ENCODE measurements at places on chromosomes 5 and 9.

- no peak for DNase-seq
Observed at GRCh38 chr5:119021149-119021732, 32.9 kb upstream of the DTWD2 start.

GRCh38 chr5:354581-355378 is 33.3 kb downstream of the AHRR start:
- no peak for DNase-seq

- DNase-seq, result no peak
Observed at GRCh38 chr5:173829826-173830225, 58.3 kb upstream of the CPEB4 start.

DNA sequence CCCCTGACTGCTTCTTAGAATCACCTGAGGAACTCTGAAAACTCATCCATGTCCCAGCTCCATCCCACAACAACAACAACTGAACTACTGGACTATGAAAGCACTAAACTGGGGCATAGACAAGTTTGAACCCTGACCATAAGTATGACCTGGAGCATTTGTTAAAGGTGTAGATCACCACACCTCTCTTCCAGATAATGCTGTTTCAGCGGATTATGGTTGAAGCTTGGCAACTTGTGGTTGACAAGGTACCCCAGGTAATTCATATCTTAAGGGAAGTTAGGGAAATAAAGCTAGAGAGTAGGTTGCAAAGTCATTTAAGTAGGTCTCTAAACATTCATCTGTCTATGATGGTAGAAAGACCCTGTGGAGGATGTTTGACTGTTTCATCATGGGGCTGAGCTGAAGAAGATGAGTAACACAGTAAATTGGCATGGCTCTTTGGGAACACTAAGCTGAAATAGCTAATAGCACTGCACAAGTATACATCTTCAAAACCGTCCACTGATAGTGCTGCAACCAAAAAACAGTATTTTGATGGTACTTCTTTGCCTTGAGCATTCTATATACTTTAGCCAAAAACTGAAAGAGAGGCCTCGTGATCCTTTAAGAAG is 80.2 kb downstream of the TMEM174 start:
- no peak for DNase-seq

- DNase-seq, result no peak
Observed at GRCh38 chr9:120841930-120842684, 615 bp downstream of the PSMD5 start.

GRCh38 chr9:135287627-135288026 is 192.0 kb upstream of the PPP1R26 start:
- DNase-seq, result no peak

GRCh38 chr9:118529210-118529609 is 825.0 kb downstream of the TLR4 start:
- no peak for DNase-seq

- DNase-seq, result no peak
Observed at GRCh38 chr5:6837519-6838110, 124.4 kb downstream of the TENT4A start.

- DNase-seq, result no peak
Observed at GRCh38 chr5:159819591-159820411, 96.5 kb upstream of the ADRA1B start.

DNA sequence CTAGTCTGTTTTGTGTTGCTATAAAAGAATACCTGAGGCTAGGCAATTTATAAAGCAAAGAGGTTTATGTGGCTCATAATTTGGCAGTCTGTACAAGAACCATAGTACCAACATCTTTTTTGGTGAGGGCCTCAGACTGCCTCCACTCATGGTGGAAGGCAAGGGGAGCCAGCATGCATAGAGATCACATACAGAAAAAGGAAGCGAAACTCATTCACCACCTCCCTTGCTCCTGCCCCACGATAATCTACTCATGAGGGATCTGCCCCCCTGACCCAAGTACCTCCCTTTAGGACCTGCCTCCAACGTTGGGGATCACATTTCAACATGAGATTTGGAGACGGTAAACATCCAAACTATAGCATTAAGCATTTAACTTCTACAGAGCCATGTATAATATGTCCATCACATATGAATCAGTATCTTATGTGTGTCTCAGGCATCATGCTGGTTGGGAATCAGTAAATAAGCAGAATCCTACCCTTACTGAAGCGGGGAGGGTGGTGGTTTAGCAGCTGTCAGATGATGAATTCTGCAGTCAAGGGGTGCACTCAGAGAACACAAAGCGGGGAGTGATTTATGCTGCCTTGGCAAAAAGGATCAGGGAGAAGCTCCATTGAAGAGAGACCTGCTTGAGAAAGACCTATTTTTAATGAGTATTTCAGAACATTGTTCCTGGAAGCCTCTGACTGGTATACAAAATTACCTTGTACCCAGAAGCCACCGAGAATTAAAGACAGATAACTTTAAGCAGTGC is 34.8 kb downstream of the HMGXB3 start:
- DNase-seq, result no peak

DNA sequence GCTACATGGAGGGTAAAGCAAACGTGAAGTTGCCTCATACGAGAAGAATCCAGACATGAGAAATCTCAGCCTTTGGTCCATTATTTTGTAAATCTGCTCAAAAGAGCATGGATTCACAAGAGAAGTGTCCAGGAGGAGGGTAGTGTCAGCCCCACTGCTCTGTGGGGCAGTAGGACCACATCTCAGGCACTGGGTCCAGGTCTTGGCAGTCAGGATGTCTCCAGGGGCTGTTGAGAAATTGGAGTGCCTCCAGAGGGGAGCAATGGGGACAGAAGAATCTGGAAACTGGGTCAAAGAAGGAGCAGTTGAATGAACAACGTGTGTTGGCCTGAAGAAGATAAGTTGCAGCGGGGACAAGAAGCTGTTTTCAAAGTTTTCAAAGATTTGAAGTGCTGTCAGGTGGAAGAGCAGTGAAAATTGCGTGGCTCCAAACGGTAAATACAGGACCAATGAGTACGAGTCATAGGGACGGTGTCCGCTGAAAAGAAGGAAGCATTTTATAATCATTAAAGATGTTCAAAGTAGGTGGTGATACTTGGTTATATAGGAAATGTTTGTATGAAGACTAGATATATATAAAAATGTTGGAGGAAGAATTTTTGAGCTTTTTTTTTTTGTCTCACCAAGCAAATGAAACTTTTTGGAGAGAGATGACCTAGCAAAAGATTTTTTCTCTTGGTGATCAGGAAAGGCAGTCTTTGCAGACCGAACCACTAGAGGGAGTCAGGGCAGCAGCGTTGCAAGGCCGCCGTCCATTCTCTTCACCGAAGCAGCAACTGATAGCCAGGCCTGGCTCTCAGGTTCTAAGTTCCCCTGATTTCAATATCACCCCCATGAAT is 57.1 kb upstream of the ZBED3 start:
- DNase-seq, result peak; percentile 70

- peak; percentile 73 for DNase-seq
Observed at GRCh38 chr9:91711755-91712601, 238.1 kb downstream of the ROR2 start.

DNA sequence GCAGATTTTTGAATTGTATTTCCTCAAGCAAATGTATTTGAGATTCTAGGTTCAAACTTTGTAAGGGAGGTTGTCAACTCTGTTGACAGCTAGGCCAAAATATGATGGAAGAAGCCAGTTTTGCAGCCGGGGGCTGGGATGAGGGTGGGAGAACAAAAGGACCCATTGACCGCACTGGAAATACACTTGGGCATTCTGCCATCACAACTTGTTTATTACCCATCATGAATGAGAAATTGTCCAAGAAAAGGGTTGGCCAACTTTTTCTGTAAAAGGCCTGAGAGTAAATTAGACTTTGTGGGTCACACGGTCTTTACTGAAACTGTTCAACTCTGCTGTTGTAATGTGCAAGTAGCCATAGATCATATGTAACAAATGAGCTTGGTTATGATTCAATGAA is 221.3 kb upstream of the KLF9 start:
- no peak for DNase-seq

DNA sequence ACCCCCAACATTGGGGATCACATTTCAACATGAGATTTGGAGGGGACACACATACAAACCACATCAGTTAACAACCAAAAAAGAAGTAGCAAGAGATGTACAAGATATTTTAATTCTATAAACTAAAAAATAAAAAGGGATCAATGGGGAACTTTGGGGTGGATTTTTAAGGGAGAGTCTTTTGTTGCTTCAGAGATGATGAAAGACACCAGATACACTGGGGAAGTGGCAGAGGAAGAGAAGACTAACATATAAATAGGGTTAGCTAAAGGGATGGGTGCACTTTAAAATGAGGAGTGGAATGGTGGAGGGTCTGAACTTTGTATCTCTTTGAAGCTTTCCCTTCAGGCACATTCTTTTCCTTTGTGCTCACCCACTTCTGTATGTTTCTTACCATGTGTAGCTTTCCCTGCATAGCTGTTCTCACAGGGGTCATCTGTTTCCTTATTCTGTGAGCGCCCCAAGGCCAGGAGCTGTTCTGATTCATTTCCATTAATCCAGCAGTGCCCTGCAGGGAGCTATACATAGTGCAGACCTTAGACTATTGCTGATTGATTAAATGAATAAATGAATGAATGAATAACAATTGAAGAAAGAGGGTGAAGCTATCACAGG is 531.6 kb upstream of the KLF4 start:
- no peak for DNase-seq

DNA sequence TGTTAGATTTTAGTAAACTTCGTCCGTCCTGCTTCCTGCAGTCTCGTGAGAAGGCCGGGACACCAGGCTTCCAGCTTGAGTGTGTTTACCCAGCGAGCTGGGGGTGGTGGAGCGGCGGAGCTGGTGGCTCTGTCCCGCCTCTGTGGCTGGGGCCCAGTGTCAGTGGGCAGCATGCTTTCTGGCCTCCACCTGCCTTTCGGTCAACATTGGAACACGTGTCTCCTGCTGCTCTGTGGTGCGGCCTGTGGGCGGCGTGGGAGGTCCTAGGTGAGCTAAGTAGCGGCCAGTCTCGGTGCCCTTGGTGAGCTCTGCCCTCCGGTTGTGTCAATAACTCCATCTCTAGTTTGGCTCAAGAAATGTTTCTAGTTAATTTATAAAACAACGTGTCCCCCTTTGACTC is 125.9 kb downstream of the GADD45G start:
- no peak for DNase-seq

- no peak for DNase-seq
Observed at GRCh38 chr9:95383845-95384244, 66.3 kb upstream of the FANCC start.

- no peak for DNase-seq
Observed at GRCh38 chr5:52837068-52837467, 49.4 kb downstream of the ITGA1 start.

DNA sequence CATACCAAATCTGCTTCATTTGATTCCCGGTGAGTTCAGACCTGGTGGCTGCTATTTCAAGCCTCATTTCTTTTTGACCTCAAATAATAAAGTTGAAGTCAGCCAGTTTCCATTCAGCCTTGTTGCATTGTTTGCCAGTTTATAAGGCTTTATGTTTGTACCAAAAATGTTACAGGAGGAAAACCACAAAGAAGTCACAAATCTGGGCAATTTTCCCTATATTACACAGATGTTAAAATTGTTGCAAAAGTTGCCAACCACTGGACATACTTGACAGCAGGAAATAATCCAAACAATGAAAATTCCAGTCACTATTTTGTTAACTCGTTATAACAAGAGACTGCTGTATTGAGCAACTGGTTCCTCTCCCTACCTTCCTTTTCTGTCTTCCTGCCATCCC is 1325.0 kb upstream of the DMAC1 start:
- DNase-seq, result peak; percentile 4

- DNase-seq, result no peak
Observed at GRCh38 chr5:135467051-135467625, 15.0 kb upstream of the TIFAB start.

DNA sequence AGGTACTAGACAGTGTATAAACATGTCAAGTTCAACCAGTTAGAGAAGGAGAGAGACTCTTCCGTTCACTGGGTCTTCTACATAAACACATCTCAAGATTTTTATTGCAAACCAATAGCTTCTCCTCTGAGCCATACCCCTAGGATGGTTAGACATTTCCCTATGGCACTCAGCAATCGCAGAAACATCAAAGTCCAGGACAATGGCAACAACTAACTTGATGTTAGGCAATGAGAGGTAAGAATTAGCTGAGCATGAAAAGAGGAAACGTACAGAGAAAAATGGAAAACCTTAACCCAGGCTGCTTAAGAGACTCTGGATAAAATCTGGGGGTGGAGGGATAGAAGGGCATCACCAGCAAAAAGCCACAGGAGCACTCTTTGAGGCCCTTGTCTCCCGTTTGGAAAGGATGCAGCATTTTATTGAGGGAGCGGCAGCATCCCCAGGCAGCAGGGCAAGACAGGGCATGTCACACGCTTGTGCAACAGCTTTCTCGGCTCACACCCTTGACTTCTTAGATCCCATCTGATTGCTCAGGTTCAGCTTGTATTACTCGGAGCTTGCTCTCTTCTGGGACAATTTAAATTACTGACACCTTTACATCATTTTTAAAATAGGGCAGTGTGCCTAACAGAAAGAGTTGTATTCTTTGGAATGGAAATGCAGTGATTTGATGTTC is 8.6 kb upstream of the PSAT1 start:
- no peak for DNase-seq

DNA sequence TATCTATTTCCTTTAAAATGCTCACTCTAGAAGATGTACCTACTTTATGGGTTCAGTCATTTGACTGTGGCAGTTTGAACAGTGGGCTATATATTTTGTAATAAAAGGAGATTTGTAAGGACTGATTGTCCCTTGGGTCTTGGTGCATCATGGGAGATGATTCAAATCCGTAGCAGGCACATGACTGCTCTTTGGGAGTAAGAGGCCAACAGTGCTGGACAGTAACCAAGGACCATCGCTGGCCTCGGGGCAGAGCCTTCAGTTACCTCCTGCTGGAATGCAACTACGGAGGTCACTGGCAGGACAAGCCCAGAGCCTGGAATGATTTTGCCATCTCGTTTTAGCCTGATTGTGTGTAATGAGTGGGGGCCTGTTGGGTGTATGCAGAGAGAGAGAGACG is 7.0 kb upstream of the MAMDC2 start:
- no peak for DNase-seq

DNA sequence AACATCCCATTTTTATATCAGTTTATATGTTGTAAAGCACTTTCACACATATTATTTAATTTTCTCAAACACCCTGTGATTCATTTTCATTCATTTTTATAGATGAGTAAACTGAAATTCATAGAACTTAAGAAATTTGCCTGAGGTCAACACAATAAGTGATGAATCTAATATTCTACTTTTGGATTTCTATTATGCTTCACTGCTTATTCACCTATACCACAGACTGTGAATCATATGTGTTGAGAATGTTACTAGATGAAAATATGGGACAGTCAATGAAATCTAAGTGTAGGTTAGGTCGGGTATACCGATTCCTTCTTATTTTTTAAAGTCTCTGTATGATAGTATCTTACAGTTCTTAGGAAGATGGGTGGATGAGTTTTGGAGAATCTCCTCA is 24.8 kb downstream of the CDC37L1 start:
- DNase-seq, result no peak

DNA sequence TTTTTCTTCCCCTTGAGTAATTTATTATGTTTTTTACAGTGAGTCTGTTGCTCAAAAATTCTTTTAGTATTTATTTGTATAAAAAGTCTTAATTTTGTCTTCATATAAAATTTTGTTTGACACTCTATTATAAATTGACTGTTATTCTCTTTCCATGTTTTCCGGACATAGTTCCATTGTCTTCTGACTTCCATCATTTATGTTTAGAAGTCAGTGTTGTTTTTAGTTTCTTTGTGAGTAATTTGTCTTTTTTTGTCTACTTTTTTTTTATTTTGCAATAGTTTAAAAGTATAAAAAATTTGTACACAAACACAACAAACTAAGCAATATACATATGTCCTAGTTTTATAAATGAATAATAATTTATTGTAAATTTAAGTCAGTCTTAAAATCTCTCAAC is 25.7 kb upstream of the SPDL1 start:
- no peak for DNase-seq

Data from fibroblast of skin of abdomen (primary cell).